ENCODE measurements at places on chromosomes 2 and 18.

DNA sequence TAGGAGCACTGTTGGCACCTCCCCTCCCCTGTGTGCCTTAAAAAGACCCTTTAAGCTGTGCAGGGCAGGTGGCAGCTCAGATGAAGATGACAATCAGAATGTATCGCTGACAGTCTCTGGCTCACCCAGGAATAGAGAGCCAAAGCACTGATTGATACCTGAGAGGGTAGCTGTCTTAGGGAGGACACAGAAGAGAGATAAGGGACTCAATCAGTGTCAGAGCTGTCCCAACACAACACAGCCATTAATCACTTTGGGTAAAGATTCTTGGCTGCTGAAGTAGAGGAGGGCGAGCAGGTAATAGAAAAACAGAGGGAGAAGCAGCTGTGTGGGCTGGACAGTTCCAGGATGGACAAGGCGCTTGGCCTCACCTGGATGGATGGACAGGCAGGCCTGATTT lies 124.9 kb downstream of the NRP2 start:
- no peak for DNase-seq

DNA sequence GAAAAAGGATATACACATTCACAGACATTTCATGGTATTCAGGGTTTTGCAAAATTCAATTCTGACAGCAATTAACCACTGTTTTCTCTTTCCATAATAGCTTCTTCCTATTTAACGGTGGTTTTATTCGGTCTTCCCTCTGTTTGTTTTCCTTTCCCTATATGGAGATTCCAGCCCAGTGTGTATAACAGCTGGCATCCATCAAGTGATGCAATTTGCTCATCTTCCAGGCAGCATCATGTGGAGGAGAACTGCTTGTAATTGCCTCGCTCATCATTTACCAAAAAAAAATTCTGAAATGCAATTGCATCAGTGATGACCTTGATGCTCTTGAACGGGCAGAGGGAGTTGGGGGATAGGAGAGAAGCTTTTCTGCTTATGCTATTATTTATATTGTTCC lies 165.9 kb upstream of the PGAP1 start:
- DNase-seq: no peak

DNA sequence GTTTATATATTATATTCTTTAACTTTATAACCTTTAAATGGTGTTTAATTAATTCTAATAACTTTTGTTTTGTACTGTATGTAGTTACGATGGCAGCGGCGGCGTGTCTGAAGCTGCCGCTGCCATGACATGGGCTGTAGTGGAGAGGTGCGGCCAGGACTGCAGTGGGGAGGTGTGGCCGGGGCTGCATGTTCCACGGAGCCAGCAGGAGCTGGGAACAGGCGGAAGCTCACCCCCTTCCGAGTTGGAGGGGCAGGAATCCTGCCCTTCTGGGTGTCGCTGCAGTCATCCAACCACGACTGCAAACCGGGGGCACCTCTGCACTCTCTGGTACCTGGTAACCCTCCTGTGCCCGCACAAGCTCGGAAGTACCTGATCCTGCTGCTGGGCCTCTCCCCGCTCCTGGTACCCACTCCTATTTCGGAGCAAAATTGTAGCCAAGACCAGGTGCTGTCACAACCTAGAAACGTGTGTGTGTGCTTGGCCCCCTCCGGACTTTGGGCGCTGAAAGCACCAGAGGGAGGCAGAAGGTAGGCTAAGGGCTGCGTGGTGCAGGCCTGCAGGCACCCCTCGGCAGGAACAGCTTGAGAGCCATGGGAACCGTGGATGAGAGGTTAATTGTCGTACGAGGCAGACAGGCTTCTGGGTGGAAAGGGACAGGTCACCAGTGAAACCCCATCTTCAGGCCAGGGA lies 1329.7 kb upstream of the SLC39A10 start:
- DNase-seq: no peak

DNA sequence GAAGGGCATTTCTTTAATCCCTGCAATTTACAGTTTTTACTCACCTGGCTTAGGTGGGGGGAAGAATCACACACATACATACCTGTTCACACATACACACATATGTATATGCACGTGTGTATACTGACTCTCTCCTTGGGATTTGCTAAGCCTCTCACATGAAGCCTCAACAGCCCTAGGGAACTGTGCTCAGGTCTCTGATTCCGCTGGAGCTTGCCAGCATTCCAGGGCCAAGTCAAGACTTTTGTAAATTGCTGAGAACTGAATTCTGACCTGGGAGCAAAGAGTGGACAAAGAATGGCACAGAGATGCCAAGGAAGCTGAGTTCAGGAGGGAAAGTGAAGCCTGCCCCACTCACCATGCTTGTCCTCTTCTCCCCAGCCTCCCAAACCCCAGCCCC lies 177.3 kb downstream of the TMEM247 start:
- DNase-seq: no peak

DNA sequence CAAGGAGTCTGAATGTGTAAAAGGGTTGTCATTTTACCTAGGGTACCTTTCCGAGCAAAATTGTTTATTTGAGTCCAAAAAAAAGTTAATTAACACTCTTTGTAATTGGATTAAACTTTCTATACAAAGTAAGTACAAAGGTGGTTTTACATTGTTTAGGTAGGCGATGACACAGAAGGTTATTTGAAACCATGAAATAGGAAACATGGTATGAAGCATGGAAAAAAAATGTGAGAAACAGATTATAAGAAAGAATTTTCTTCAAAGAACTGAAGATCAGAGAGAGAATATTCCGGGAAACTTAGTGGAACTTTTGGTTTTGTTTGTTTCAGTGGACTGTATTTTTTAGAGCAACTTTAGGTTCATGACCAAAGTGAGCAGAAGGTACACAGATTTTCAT lies 32.7 kb downstream of the CARF start:
- no peak for DNase-seq
